B cell (primary cell): ENCODE measurements at places on chromosomes 11 and 22. TPM values are rescaled to one million over a fixed set of nuclear protein-coding genes. Genes with fewer than 3 reads are reported as not detected.

PKP3 gene
- 0.16 and 0.78 TPM in 2 replicates for polyA plus RNA-seq

DNA sequence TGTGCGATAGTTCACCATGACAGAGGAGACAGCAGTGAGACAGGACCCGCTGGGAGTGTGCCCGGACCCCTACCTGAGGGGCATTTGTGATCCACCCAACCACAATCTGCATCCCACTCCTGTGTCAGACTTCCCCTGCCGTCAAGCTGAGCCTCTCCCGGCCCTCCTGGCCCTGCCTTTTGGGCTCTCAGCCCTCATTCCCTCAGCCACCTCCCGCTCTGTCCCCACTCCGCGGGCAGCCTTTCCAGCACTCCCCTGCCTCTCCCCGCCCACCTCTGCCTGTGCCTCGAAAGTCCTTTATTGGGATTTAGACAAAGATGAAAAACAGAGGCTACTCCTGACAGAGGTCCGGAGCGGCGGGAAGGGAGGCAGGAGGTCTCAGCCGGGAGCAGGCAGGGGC is 4.2 kb downstream of the NFAM1 start:
- no peak for DNase-seq
- peaks cover 9% of the 10 kb centered on the region for H3K4me1 ChIP-seq
- no peaks in the 10 kb centered on the region for H3K36me3 ChIP-seq
- H3K27ac ChIP-seq, result no peak overlapping the region

- H3K36me3 ChIP-seq, result no peaks in the 10 kb centered on the region
- no peak for DNase-seq
- no peaks in the 10 kb centered on the region for H3K4me1 ChIP-seq
- H3K4me3 ChIP-seq, result no peak overlapping the region
- H3K27me3 ChIP-seq, result no peaks in the 10 kb centered on the region
These were observed 244.1 kb downstream of the MN1 start for GRCh38 chr22:27557286-27558008.

- H3K4me1 ChIP-seq, result peaks cover 27% of the 10 kb centered on the region
- no peak overlapping the region for H3K27ac ChIP-seq
- H3K27me3 ChIP-seq, result no peaks in the 10 kb centered on the region
- DNase-seq, result no peak
These were observed 11.0 kb upstream of the GRAMD4 start for GRCh38 chr22:46609175-46609690.

TBX10 gene
- polyA plus RNA-seq, result not detected in 2 replicates

- no peak overlapping the region for H3K4me3 ChIP-seq
- peaks cover 8% of the 10 kb centered on the region for H3K4me1 ChIP-seq
- no peak for DNase-seq
- no peaks in the 10 kb centered on the region for H3K36me3 ChIP-seq
- H3K27me3 ChIP-seq, result no peaks in the 10 kb centered on the region
These were observed 1.7 kb upstream of the SCUBE2 start for GRCh38 chr11:9092853-9093778.

LUZP2 gene
- polyA plus RNA-seq, result not detected in 2 replicates

SPA17 gene
- 0.20 and 0.21 TPM in 2 replicates for polyA plus RNA-seq

- no peak overlapping the region for H3K27ac ChIP-seq
- no peak overlapping the region for H3K4me3 ChIP-seq
- DNase-seq, result no peak
- peaks cover 29% of the 10 kb centered on the region for H3K36me3 ChIP-seq
These were observed 414.3 kb downstream of the TBC1D22A start for GRCh38 chr22:47176573-47177333.

GRCh38 chr11:44764583-44764982 is 37.8 kb downstream of the TSPAN18 start:
- H3K27ac ChIP-seq, result no peak overlapping the region
- no peak for DNase-seq
- no peaks in the 10 kb centered on the region for H3K4me1 ChIP-seq

MTMR2 gene
- 4.8 and 5.3 TPM in 2 replicates for polyA plus RNA-seq

ELP4 gene
- polyA plus RNA-seq, result 7.1 and 9.1 TPM in 2 replicates

TPP1 gene
- 118 and 133 TPM in 2 replicates for polyA plus RNA-seq

DNA sequence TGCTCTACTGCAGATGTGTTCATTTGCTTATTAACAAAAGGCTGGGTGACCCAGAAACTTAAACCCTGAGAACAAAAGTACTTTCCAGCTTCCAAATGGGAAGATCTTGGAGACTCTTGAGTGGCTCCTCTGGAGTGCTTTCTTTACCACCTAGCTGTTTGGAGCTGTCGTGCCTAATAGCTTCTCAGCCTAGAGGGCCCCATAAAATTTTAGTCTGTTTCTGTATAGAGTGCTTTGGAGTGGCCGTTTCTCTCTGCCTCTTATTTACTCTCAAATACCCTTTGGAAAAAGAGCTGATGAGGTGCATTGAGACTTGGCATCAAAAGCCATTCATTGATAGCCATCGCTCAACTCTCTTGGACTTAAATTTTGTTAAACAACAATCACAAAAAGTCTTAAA is 50.7 kb downstream of the ZNRF3 start:
- no peak for DNase-seq
- no peaks in the 10 kb centered on the region for H3K36me3 ChIP-seq
- no peaks in the 10 kb centered on the region for H3K4me1 ChIP-seq
- H3K4me3 ChIP-seq, result no peak overlapping the region
- no peaks in the 10 kb centered on the region for H3K27me3 ChIP-seq

GRCh38 chr22:23913306-23913660 is 19.1 kb downstream of the MIF start:
- H3K4me1 ChIP-seq, result peaks cover 21% of the 10 kb centered on the region
- H3K4me3 ChIP-seq, result peak overlapping the region; percentile 76
- DNase-seq, result no peak
- H3K27ac ChIP-seq, result peak overlapping the region; percentile 92
- no peaks in the 10 kb centered on the region for H3K27me3 ChIP-seq

CHRM1 gene
- polyA plus RNA-seq, result not detected in 2 replicates

- H3K27me3 ChIP-seq, result no peaks in the 10 kb centered on the region
- peaks cover 1% of the 10 kb centered on the region for H3K4me1 ChIP-seq
- DNase-seq, result no peak
- H3K27ac ChIP-seq, result no peak overlapping the region
- no peak overlapping the region for H3K4me3 ChIP-seq
These were observed 5.4 kb upstream of the IPO7 start for GRCh38 chr11:9379041-9379440.

DNA sequence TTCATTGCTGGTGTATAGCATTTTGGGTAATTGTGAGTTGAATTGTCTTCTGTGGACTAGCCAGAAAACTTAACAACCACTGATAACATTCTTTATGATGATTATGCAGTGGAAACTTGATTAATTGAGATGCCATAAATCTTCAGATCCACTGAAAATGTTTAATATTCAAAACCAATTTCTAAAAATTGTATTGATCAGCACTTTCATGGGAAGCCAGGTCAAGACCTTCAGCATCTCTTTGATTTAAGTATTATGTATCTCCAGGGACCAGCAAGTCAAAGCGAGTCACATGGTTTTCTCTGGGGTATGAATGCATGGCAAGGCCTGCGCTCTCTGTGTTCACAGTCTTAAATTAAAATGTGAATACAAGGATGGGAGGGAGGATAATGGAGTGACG is 596.9 kb downstream of the OPCML start:
- H3K4me3 ChIP-seq, result no peak overlapping the region
- no peak overlapping the region for H3K27ac ChIP-seq
- H3K36me3 ChIP-seq, result no peaks in the 10 kb centered on the region
- no peaks in the 10 kb centered on the region for H3K27me3 ChIP-seq

GRCh38 chr11:122863704-122864326 is 18.7 kb upstream of the JHY start:
- no peak overlapping the region for H3K27ac ChIP-seq
- no peaks in the 10 kb centered on the region for H3K36me3 ChIP-seq
- no peaks in the 10 kb centered on the region for H3K4me1 ChIP-seq
- H3K27me3 ChIP-seq, result no peaks in the 10 kb centered on the region

FREY1 gene
- polyA plus RNA-seq, result 0.82 and 1.7 TPM in 2 replicates

GRCh38 chr11:63262547-63262946 is 19.1 kb upstream of the SLC22A25 start:
- H3K4me3 ChIP-seq, result no peak overlapping the region
- no peaks in the 10 kb centered on the region for H3K27me3 ChIP-seq
- H3K36me3 ChIP-seq, result no peaks in the 10 kb centered on the region
- H3K4me1 ChIP-seq, result no peaks in the 10 kb centered on the region
- no peak overlapping the region for H3K27ac ChIP-seq

GRCh38 chr11:69470793-69471728 is 10.4 kb upstream of the LINC01488 start:
- H3K36me3 ChIP-seq, result no peaks in the 10 kb centered on the region
- no peak overlapping the region for H3K27ac ChIP-seq
- no peak for DNase-seq
- no peak overlapping the region for H3K4me3 ChIP-seq
- no peaks in the 10 kb centered on the region for H3K4me1 ChIP-seq

- H3K36me3 ChIP-seq, result no peaks in the 10 kb centered on the region
- H3K27ac ChIP-seq, result no peak overlapping the region
- H3K4me1 ChIP-seq, result no peaks in the 10 kb centered on the region
- no peak for DNase-seq
These were observed 54.5 kb downstream of the IGF2 start for GRCh38 chr11:2084721-2085120.

- no peaks in the 10 kb centered on the region for H3K36me3 ChIP-seq
- DNase-seq, result no peak
- H3K27me3 ChIP-seq, result no peaks in the 10 kb centered on the region
These were observed 103.0 kb downstream of the SPATA19 start for GRCh38 chr11:133742353-133742752.

PRR33 gene
- not detected in 2 replicates for polyA plus RNA-seq

DNA sequence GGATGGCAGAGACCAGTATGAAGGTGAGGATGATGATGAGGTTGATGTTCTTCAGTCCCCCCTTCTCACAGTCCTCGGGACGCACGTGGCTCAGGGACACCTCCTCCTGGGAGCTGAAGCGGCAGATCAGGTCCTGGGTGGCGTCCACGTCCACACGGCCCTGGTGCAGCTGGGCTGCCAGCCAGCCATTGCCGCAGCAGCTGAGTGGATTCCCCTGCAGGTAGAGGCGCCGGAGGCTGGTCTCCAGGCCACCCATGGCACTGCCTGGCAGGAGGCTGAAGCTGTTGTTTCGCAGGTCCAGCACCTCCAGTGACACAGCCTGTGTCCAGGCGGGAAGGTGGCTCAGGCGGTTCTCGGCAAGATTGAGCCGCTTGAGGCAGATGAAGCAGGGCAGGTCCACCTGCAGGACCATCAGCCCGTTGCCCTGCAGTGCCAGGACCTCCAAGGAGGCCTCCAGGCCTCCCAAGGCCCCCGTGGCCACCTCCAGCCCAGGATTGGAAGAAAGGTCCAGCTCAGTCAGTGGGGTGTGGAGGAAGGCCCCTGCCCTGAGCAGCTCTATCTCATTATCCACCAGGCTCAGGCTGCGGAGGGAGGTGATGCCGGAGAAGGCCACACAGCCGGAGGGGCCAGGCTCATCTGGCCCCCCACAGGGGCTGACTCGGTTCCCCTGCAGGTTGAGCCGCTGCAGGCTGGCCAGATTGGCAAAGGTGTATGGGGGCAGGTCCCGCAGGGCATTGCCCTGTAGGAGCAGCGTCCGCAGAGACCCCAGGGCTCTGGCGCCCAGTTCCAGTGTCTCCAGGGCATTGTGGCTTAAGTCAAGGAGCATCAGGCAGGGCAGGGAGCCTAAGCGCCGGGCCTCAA is 10.6 kb downstream of the LRRC32 start:
- no peak overlapping the region for H3K27ac ChIP-seq
- no peaks in the 10 kb centered on the region for H3K36me3 ChIP-seq
- H3K4me1 ChIP-seq, result peaks cover 35% of the 10 kb centered on the region
- H3K4me3 ChIP-seq, result no peak overlapping the region
- no peak for DNase-seq

LRRN4CL gene
- 0.03 TPM in 1 of 2 replicates, not detected in the other for polyA plus RNA-seq

OR6X1 gene
- not detected in 2 replicates for polyA plus RNA-seq

DNA sequence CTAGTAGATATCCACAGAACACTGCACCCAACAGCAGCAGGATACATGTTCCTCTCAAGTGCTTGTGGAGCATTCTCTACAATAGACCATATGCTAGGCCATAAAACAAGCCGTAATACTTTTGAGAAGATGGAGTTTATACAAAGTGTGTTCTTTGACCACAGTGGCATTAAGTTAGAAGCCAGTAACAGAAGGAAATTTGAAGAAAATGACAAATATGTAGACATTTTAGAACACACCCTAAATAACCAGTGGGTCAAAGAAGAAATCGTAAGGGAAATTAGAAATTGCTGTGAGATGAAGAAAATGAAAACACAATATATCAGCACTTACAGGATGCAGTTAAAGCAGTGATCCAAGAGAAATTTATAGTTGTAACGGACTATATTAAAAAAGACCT is 163.4 kb downstream of the TBC1D22A start:
- H3K4me3 ChIP-seq, result no peak overlapping the region
- no peak for DNase-seq
- peaks cover 41% of the 10 kb centered on the region for H3K36me3 ChIP-seq
- H3K27ac ChIP-seq, result no peak overlapping the region

CEP164 gene
- polyA plus RNA-seq, result 31.5 and 36.8 TPM in 2 replicates
